ENCODE measurements at places on chromosomes 7 and 10. TPM values are rescaled to one million over a fixed set of nuclear protein-coding genes. Genes with fewer than 3 reads are reported as not detected.
A peak's percentile ranks its signal among the peaks of the same experiment; 100 is the strongest.

Gene TRIM50
- not detected for total RNA-seq

Gene AGR2
- total RNA-seq = 1.5 TPM

Gene CAMK2B
- total RNA-seq = not detected

Gene SEC61A2
- total RNA-seq = 7.4 TPM

Gene SORCS3
- 0.56 TPM for total RNA-seq

- H3K27ac ChIP-seq = no peak overlapping the region
- H3K4me1 ChIP-seq = no peaks in the 10 kb centered on the region
- DNase-seq = no peak
- no peaks in the 10 kb centered on the region for H3K27me3 ChIP-seq
- H3K36me3 ChIP-seq = no peaks in the 10 kb centered on the region
- H3K4me3 ChIP-seq = no peak overlapping the region
These were observed 72.1 kb upstream of the INHBA start for GRCh38 chr7:41774966-41775365.

- no peak overlapping the region for H3K4me3 ChIP-seq
- H3K4me1 ChIP-seq = no peaks in the 10 kb centered on the region
- H3K27me3 ChIP-seq = no peaks in the 10 kb centered on the region
- H3K27ac ChIP-seq = no peak overlapping the region
- DNase-seq = peak; percentile 77
These were observed 299.8 kb downstream of the HGF start for GRCh38 chr7:81469869-81470723.

GRCh38 chr10:22589851-22590514 lies 124.4 kb downstream of the PIP4K2A start:
- DNase-seq = no peak
- H3K27me3 ChIP-seq = no peaks in the 10 kb centered on the region
- no peaks in the 10 kb centered on the region for H3K36me3 ChIP-seq

- no peak overlapping the region for H3K27ac ChIP-seq
- H3K27me3 ChIP-seq = no peaks in the 10 kb centered on the region
- no peak for DNase-seq
These were observed 46.8 kb upstream of the NFE2L3 start for GRCh38 chr7:26105236-26105635.

DNA sequence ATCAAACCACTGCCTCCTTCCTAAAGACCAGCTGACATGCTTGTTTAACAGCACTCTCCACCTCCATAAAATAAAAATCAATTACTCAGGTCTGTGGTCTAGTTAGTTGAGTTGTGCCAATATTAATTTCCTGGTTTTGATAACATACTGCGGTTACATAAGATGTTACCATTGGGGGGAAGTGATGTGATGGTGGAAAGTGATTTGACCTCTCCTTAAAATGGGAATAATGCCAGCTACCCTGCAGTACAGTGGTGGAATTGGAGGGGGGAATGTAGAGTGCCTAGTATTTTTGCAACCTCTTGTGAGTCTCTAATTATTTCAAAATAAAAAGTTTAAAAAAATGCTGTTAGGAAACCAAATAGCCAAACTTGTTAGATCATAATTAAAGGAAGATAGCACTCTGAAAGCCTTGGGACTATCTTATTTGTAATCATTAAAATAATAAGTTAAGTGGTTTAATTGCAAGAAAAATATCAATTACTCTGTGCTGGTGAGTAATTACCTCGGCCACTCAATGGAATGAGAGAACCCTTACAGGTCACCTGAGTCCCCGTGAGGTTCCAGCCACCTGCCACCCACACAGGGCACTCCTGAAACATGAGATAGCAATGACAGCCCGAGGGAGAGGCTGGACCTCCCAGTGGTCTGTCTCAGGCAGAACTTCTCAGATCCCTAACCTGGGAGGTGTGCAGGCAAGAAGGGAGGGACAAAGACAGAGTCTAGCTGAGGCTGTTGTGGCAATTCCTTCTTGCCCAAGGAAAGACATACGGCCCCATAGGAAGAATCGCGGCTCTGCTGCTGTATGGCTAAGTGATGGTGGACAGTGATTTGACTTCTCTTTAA lies 94.1 kb downstream of the SH3PXD2A start:
- no peak for DNase-seq
- no peak overlapping the region for H3K27ac ChIP-seq
- no peak overlapping the region for H3K4me3 ChIP-seq
- H3K4me1 ChIP-seq = peaks cover 15% of the 10 kb centered on the region
- no peaks in the 10 kb centered on the region for H3K36me3 ChIP-seq

GRCh38 chr10:107496594-107496993 lies 332.1 kb upstream of the SORCS1 start:
- H3K36me3 ChIP-seq = no peaks in the 10 kb centered on the region
- no peak for DNase-seq
- H3K27me3 ChIP-seq = no peaks in the 10 kb centered on the region
- H3K4me1 ChIP-seq = no peaks in the 10 kb centered on the region
- no peak overlapping the region for H3K27ac ChIP-seq

DNA sequence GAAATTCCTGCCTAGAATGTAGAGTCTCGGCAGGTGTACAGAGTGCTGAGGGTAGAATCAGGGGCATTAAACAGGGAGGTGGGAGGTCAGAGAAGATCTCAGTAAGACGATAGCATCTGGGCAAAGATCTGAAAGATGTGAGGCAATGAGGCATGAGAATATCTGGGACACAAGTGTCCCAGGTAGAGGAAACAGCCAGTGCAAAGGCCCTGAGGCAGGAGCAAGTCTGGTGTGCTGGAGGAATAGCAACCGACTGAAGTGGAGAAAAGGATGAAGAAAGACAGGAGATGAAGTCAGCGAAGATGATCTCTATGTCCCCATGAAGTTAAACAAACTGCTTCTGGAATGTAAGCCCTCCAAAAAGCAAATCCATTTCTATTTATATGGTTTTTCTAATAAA lies 84.4 kb downstream of the USP6NL start:
- H3K27me3 ChIP-seq = no peaks in the 10 kb centered on the region
- H3K4me1 ChIP-seq = peaks cover 6% of the 10 kb centered on the region
- no peak for DNase-seq

DNA sequence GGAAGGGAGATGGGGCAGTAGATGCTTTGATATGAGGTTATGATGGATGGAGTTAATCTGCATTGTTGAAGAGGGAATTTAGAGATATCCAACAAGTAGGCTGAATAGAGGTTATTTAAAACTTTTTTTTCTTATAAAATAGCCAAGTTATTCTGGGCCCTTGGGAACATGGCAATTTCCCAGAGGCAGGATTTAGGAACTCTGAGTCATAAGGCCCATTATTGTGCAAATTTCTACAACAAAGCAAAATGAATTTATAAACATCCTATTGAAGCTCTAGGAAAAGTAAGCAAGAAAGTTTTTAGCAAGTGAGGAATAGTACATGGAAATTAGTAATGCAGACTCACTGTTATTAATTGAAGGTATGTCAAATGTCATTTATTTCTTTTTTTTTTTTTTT lies 160.9 kb upstream of the NPY start:
- no peak overlapping the region for H3K4me3 ChIP-seq
- no peaks in the 10 kb centered on the region for H3K27me3 ChIP-seq
- no peaks in the 10 kb centered on the region for H3K4me1 ChIP-seq
- no peak for DNase-seq
- H3K27ac ChIP-seq = no peak overlapping the region
